Spleen (tissue), 13 donors: ENCODE measurements at places on chromosomes 12 and 14.
A peak's percentile ranks its signal among the peaks of the same experiment; 100 is the strongest.

DNA sequence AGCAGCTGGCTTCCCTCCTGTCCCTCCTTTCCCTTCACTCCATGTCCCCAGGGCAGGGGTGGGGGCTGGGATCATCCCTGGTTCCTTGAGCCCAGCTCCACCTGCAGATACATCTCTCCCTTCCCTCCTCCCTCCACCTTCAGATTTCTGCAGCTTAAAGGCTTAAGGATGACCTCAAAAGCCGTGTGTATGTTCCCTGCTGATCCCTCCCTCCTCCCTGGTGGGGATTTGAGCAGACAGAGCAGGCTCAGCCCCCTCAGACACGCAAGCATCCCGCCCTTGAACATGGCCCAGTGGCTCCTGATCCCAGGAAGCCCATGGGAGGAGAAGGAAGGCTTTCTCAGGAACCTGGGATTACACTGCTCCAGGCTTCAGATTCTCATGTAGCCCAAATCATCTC lies 82.9 kb upstream of the RIN3 start:
- DNase-seq: no peak

DNA sequence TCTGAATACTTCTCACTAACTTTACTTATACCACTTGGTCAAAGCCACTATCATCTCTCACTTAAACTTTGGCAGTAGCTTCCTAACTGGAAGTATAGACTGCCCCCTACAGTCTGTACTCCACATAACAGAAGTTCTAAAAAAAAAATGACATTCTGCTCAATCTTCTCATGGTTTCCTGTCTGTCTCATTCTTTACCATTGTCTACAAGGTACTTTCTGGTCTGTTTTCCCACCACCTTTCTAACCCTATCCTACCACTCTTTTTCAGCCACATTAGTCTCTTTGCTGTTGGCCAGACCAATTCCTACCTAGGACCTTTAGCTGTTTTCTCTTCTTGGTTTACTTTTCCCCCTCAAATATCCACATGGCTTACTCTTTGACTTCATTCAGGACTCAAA lies 14.7 kb downstream of the CPSF6 start:
- no peak for DNase-seq

DNA sequence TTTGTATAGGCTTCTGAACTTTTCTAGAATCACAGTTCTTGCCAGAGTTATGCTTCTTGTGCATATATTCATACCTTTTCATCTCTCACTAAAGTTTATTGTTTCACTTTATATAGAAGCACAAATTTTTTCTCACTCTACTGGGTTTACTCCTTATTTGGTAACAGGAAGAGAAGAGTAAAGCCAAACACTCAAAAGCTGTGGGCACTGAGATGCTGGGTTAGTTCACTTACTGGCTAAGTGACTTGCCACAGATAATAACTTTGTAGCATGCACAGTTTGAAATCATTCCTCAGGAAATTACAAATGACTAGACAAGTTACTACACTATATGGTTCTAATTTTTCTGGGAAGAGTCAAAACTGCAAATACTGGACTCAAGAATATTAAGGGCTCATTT lies 7.8 kb downstream of the HIGD1C start:
- no peak for DNase-seq

DNA sequence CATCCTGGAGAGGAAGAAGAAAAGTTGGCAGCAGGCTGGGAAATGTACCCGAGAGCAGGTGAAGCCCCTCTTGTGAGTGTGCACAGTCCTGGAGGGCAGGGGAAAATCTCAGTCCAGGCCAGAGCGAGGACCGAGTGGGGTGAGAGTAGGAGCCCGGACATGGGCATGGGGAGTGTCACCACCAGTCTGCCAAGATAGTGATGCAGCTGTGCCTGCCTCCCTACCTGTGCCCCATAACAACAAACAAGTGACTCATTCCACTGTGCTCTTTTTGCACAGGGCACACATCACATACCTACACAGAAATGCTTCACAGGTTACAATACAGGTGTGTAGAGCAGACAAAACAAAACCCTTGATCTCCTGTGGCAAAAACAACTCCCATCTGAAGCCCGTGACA lies 205.9 kb upstream of the PELI2 start:
- no peak for DNase-seq

- no peak for DNase-seq
These were observed 2.9 kb upstream of the EPYC start for GRCh38 chr12:91007531-91008290.

GRCh38 chr12:122981587-122982476 lies 1.4 kb downstream of the ARL6IP4 start:
- DNase-seq: peak; percentile 76

- DNase-seq: no peak
These were observed 488.3 kb upstream of the FLRT2 start for GRCh38 chr14:85041618-85042017.
